ENCODE measurements at places on chromosomes 12 and 14.

- no peak for DNase-seq
Observed at GRCh38 chr14:91284146-91284790, 39.8 kb upstream of the GPR68 start.

DNA sequence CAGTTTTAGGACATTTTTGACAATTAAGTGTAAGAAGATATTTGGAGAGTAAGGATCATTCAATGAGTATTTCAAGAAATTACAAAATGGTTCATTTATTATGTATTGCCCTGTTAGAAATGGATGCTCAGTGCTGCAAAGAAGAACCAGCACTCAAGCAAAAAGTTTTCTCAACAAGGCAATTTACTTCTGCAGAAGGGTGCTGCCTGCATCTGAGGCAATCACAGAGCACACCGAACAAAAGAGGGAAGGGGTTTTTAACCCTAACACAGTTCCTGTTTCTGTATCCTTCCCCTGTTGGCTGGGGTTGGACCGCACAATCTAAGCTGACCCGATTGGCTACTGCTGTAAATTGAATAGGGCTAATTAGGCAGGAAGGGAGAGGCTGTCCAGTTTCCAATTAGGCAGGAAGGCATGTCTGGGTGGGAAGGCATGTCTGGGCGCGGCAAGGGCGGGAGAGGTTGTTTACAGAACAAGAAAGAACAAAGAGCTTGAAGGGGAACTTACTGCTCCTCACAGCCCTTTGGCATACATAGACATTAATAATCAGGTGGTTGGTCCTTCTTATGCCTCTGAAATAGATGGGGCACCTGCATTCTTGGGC is 41.4 kb downstream of the SPTSSA start:
- DNase-seq = no peak

GRCh38 chr12:113271853-113272561 is 50.7 kb downstream of the TPCN1 start:
- no peak for DNase-seq

- peak; percentile 79 for DNase-seq
Observed at GRCh38 chr12:103929046-103929783, 995 bp upstream of the HSP90B1 start.

DNA sequence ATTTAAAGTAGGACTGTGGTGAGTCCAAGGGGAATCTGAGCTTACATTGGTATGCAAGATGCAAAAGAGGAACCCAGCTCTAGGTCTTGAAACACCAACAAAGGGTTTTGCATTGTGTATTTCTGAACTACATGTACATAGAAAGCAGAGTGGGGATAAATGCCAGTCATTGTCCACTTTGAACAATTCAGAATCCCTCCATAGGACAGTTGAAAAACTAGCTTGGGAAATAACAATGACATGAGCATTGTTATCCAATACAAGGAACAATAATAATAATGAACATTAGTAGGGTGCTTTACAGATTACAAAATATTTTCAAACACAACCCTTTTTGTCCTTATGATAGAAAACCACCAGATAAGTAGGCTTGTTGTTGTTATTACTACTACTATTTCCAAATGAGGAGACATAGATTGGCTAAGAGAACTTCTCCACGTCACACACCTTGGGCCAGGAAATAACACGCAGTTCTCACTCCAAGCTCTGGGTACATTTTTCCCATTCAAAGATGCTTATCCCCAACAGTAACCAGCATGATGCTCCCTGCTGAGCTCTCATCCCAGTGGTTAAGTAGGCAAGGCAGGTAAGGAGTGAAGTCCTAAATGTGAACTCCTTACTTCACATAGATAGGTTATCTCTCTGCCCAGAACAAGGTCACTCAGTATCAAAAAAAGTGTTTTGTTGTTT is 51.7 kb upstream of the RASSF8 start:
- DNase-seq = no peak

DNA sequence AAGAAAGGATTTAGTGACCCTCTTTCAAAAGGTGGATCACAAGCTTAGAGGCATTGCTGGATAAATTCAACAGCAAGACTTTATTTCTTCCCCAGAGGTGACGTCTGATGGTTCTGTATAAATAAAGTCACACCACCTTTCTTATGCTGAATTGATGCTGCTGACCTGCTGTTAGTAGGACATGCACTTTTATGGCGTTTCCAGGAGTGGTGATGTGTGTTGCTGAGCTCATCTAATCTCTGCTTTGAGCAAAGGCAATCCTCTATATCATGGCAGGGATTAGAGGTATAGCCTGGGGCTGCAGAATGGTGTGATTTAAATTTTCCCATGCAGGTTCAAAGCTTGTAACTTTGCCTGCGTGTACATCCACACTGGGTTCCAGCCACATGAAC is 94.9 kb downstream of the ETV6 start:
- DNase-seq = no peak

DNA sequence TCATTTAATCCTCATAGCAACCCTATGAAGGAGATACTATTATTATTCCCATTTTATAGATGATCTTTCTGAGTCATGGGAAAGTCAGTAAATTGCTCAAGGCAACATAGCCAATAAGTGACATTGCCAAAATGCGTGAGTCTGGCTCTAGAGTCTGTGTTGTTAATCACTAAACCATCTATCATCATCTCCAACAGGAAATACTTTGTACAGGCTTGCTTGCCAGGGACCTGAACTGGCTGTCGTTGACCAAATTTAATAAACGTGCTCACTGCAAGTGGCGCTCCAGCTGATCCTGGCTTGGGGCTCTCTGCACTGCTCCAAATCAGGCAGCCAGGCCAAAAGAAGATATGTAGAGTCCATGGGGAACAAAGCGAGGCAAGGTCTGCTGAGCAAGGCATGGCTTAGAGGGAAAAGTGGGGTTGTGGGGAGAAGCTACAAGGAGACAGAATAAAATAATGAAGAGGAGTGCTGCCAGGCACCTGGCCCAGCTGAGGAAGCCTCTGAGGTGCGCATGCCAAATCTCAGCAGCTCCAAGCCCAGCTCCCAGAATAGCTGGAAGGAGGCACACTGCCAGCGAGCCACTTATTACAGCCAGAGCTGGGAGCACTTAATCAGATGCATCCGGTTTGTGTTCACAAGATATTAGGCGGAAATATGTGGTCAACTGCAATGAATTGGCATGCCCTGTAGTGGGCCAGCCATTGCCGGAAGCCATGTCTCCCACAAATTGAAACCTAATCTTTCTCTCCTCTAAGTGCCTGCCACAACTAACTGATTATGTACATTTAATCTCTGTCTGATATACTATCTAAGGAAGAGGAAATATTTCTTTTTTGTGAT is 43.3 kb upstream of the PTPRO start:
- no peak for DNase-seq

- DNase-seq = no peak
Observed at GRCh38 chr12:107597695-107598410, 87.7 kb upstream of the PWP1 start.

GRCh38 chr14:78902010-78902623 is 731.9 kb downstream of the NRXN3 start:
- DNase-seq = peak; percentile 47

DNA sequence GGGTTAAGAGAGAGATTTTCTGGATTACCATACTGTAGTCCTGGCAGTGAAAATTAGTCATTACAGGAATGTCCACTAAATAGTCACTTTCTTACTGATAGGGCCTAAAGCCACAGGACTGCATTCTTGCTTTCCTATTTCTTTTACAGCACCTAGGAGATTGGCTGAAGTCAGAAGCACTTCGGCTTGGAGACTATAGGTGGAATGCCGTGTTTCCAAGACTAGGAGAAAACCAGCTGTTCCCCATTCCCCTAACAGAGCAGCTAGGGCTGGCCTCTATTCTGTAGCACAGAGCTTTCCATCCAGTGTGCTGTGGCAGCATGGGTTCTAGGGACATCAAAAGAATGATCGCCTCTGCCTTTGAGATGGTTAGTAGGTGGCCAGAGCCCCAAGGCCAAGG is 15.1 kb downstream of the PIGH start:
- DNase-seq = no peak

DNA sequence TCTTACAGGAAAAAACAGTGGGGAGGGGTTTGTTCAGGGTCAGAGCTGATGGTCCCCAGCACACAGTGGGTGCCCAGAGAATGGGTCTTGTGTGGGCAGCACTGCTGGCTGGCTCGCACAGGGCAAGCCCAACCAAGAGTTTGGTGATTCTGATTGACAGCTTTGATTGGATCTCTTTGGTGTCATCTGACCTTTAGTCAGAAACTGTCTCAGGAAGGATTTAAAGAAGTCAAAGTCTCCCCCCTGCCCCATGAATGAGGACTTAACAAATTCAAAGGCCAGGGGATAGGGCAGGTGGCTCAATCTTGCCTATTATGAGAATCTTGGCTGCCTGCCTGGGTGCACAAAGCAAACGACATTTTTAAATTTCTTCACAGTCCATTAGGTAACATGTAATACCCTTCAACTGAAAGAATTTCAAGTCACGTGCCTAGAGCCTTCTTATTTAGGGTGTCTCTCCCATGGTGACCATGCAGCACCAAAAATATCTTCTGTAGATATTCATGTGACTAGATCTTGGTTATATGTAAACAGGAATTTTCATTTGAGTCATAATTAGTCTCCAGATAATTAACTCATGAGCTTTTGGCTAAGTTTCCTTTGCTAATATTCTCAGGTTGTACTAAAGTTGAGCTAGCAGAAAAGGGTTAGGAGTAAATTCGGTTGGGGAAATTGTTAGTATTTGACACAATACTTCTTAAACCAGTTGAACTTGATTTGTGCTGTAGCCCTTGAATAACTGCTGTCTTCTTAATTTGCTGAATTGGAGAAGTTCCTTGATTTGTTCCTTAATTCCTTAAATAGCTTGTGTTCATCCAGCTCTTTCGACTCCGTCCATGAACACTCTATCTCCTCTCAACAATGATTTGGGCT is 54.5 kb upstream of the HECTD1 start:
- DNase-seq = no peak

- DNase-seq = no peak
Observed at GRCh38 chr14:23110579-23111365, 6.0 kb upstream of the CIROP start.

GRCh38 chr12:124278389-124279101 is 16.3 kb upstream of the RFLNA start:
- no peak for DNase-seq

DNA sequence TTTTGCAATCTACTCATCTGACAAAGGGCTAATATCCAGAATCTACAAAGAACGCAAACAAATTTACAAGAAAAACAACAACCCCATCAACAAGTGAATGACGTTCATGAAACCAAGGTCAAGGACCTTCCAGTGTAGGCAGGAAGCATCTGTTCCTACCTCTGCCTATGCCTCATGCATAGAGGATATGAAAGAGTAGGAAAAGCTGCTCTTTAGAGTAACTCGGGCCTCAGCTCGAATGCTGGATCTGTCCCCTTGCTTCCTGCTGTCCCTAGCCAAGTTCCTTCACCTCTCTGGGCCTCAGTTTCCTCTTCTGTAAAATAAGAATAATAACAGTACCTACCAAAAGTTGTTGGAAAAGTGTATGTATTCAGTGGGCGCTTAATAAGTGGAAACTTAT is 65.0 kb downstream of the FOXN4 start:
- no peak for DNase-seq

- no peak for DNase-seq
Observed at GRCh38 chr12:6928022-6928702, 403 bp downstream of the ATN1 start.

DNA sequence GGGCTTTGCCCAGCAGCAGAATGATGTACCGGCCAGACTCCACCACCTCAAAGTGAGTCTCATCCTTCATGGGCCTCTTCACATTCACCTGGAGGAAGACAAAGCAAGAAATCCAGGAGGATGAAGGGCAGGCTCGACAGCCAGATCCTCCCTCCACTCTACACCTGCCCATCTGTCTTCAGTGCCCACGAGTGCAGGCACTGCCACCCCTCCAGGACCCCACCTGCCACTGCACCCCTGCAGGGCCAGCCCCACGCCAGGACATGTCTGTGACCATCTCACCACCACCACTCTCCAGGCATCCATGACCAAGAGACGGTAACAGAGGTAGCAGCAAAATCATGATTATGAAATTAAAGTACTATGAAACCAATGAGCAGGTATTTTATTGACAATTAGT is 84.3 kb upstream of the ANO2 start:
- no peak for DNase-seq

GRCh38 chr12:113684053-113684907 is 212.6 kb upstream of the LHX5 start:
- DNase-seq = no peak

DNA sequence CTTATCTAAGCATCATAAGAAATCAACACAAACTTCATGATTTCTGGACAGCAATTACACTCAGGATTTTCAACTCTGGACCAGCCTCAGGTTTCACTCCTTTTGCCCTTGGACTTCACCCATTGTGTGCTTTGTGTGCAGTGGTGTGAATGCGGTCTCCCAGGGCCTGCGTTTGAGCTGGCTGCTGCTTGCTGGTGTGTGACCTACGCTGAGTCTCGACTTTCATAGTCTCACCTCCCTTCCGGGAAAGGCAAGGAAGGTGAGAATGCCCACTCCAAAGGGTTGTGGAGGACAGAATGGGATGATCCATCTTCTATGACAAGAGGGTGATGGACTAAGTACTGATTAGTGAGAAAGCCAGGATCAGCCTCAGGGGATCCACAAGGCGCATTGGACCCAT is 228.8 kb downstream of the C12orf75 start:
- no peak for DNase-seq

DNA sequence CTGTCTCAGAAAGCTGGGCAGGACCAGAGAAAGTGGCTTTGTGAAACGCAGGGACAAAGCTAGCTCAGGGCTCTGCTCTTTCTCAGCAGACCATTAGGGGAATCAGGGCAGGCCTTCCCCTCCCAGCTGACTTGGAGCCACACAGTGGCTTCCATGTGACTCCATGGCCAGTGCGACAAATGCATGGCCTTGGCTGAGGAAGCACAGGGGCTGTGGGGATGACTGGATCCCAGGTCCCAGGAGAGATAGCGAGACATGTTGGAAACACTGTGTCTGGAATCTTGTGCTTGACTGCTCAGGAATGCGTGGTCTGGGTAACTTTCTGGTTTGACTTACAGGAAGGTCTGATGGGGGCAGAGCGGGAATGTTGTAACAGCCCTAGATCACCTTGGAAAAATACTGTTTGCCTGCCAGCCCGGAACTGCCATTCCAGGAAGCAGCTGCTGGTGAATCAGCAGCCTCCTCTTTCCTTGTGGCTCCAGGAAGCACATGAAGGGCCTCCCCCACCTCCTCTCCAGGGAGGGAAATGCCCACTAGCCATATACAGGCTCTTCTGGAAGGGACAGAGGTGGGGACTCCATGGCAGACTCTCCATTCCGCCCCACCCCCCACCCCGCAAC is 133.5 kb upstream of the HIF1A start:
- no peak for DNase-seq

DNA sequence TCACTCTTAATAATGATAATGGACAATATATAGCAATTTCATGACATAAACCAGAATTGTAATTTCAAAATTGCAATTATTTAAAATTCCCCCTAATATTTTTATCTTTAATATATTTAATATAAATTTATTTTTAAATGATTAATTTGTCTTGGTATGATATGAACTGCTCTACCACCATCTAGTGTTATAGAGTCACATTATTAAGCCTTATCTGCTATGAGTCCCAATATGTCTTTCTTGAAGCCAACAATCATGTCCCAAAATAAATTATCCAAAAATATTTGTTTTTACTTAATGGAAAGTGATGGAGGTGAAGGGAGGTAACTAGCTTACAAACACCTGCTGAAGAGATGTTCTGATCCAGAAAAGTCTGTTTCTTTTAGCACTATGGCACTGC is 151.4 kb downstream of the KCNC2 start:
- no peak for DNase-seq
